ENCODE measurements at places on chromosomes 7 and 10.
A peak's percentile ranks its signal among the peaks of the same experiment; 100 is the strongest.

- DNase-seq: no peak
Measured at GRCh38 chr7:21915140-21915539, 30.6 kb downstream of the CDCA7L start.

GRCh38 chr10:18238870-18239485 lies 98.8 kb downstream of the CACNB2 start:
- DNase-seq: no peak

- DNase-seq: no peak
Measured at GRCh38 chr7:111041577-111041976, 49.4 kb upstream of the LRRN3 start.

DNA sequence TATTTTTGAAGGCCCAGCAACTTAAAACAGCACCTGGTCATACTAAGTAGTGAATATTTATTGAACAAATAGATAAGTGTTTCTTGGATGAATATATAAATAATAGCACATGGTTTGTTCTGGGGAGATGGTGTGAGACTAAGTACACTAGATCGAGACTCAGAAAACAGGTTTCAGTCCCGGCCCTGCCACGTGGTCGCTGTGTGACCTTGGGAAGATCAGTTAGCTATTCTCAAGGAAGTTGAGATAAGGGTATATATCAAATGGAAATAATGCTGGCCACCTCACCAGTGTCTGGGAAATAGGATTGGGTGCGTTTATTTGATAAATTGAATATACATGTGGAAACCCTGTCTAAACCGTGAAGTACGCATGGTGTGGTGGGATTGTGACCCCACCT lies 354.6 kb downstream of the SDK1 start:
- no peak for DNase-seq

DNA sequence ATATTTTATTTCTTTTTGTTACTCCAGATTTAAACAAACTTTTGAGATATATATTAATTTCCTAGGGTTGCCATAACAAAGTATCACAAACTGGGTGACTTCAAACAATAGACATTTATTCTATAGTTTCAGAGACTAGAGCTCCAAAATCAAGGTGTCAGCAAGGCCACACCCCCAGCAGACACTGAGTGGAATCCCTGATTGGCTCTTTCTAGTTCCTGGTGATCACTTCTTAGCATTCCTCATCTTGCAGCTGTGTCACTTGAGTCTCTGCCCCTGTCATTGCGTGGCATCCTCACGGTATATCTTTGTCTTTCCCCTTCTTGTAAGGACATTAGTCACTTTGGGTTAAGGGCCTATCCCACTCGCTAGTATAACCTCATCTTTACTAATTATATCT lies 7.6 kb upstream of the SLC26A3 start:
- no peak for DNase-seq

- DNase-seq: no peak
Measured at GRCh38 chr7:149373089-149373488, 87.8 kb downstream of the ZNF777 start.

- DNase-seq: no peak
Measured at GRCh38 chr7:102897856-102898531, 14.8 kb upstream of the LRRC17 start.

DNA sequence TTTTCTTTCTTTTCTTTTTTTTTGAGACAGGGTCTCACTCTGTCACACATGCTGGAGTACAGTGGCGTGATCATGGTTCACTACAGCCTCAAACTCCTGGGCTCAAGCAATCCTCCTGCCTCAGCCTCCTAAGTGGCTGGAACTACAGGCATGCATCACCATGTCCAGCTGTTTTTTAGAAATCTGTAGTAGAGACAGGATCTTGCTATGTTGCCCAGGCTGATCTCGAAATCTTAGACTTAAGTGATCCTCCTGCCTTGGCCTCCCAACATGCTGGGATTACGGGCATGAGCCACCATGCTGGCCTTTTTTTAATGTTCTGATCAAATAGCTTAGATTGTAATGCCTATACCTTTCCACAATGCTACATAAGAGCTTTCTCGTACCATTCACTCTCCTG lies 107.0 kb upstream of the KCTD7 start:
- DNase-seq: no peak

GRCh38 chr7:131196803-131197202 lies 130.9 kb upstream of the MKLN1 start:
- no peak for DNase-seq

DNA sequence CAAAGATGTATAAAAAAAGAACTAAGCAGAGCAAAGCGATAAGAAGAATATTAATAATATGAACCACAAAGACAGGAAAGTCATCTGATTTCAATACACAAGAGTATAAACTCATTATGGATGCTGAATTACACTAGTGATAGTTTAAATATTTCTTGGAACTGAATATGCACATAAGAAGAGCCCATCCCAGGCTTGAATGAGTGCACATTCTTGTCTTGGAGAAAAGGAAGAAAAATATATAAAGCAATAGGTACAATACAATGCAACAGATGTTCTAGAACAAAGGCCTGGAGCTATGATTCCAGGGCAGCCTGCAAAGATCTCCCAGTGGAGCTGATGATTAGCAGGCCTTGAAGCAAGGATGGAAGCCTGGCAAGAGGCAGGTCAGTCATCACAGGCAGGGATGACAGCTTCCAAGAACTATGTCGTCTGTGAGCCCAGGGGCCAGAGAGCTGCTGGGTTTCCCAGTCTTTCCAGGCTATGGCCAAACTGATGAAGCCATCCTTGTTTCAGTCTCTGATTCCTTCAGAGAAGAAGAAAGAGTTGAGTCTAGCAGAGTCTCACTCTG lies 277.6 kb downstream of the KCNMA1 start:
- DNase-seq: no peak

DNA sequence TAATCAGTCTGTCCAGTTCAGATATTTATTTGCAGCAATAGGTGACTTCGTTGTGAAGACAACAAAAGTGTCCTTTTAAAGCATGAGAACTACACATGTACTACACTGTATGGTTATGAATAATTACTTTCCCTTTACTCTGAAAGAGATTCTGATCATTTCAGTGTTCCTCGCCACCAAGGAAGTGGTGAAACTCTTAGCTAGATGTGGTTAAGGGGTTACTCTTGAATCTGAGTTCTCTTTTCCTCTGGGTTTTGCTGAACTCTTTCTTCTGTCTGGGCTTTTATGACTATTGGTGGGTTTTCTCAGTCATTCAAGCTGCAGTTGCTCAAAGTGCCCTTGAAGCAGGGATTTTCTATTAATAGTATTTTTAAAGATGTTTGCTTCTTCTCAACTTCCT lies 127.9 kb upstream of the SEM1 start:
- no peak for DNase-seq

- DNase-seq: no peak
Measured at GRCh38 chr7:112452102-112452888, 2.0 kb downstream of the IFRD1 start.

GRCh38 chr10:90916392-90917237 lies 4.3 kb downstream of the ANKRD1 start:
- DNase-seq: no peak

DNA sequence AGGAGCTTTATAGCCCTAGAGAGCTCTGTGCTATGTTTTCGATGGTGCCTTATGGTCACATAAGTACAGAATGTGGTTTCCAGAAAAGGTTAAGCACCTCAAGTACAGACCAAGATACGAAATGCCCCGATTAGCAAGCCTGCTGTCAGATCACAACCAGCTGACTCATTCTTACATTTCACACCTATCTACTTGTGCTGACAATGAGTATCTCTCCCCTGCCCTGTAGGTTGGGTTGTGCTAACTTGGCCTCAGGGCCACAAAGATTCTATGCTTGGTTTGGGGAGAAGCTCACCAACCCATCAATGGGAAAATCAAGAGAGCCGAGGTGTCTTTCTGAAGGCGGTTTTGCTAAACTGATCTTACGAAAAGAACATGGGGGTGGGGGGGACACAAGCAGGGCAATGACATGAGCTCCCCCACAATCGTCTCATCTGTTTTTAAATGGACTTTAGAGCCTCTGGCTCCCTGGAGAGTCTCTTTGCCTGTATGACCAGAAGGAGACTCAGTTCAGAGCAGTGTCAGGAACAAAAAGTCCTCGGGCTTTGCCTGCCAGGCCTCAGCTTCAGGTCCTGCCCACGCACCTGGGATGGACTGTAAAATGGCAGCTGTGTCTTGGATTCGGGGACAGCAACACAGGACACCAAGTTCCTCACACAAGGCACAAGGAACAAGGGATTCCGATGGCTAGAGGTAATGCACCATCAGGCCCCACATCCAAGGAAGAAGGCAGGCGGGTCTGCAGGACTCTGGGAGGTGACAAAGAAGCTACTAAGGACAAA lies 55.1 kb downstream of the FAM53B start:
- DNase-seq: peak; percentile 37

DNA sequence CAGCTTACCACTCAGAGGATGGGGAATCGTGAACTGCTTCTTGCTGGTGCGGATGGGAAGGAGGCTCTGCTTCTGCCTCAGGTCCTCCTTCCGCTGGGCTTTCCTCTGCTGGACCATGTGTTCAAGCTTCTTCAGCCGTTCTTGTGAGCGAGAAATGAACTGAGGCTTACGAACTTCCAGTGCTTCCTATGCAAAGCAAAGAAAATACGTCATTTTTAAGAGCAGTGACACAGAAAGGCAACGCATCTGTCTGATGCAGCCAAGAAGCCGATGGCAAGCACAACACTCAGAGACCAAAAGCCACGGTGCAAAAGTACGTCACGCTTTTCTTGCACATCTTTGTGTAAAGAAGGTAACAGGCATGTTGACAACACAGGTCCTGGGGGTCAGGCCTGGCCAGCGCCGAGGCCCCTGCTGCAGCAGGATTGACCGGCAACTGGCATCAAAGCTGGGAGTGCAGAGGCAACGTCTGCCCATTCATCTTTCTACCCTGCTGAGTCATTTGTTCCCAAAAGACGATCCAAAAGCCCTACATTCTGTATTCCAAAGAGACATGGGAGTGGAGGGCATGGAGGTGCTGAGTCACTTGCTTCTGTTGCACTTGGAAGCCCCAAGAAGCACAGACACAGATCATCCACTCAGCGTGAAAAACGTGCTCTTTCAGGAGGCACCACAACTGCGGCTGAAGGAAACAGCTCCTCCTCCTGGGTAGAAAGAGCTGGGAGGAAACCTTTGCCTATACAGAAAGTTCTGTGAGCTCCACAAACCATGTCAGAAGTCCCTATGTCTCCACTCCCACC lies 71.0 kb upstream of the ADAM12 start:
- DNase-seq: no peak

GRCh38 chr10:51082857-51083256 lies 8.6 kb downstream of the PRKG1 start:
- DNase-seq: no peak

GRCh38 chr7:26918241-26918640 lies 53.9 kb upstream of the SKAP2 start:
- no peak for DNase-seq

- no peak for DNase-seq
Measured at GRCh38 chr10:120583424-120584108, 126.5 kb downstream of the PLPP4 start.

DNA sequence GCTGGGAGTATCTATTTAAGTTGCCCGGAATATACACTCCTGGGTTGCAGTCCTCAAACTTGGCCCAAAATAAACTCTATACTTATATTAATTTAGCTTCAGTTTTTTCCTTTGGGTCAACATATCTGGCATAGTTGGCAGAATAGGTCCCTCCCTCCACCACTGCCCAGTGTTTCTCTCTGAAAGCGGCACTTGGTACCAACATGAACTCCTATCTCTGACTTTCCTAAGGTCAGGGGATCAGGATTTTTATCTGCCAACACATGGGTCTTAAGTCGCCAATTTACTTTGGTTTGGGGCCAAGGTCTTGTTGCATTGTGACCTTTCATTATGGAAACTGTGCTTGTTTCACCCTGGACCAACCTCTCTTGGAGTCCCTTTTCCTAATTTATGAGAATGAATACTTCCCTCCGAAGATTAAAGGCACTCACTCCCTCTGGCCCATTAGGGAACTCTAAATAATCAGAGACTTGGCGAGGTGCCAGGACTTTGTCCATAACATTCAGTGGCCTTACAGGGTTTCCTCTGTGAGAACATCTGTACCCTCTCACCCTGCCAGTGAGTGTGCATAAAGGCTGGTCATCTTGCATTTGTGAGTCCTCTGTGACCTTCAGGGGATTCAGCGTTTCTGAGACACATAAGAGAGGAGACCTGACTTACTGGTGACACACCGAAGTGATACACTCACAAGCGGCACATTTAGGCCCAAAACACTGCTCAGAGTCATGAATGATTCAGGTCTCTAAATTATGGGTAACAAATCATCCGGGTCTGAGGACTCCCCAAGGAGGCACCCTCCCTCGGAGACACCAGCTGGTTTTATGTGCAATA lies 19.7 kb upstream of the FKBP9 start:
- DNase-seq: no peak

GRCh38 chr10:18279173-18279572 lies 138.9 kb downstream of the CACNB2 start:
- no peak for DNase-seq

DNA sequence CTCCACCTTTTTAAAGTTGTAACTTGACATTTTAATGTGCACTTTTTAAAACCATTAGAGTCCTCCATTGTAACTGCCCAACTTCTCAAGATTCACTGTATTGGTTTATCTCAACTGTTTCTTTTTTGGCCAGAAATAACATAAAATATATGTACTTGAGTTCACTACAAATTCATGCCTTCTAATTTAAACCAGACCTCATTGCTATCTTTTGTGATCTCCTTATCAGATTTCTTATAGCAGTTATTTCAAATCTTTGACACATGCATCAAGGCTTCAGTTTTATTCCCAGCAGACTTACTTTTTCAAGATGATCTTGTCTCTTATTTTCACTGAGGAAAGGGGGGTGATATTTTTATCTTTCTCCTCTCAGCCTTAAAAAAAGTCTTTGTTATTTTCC lies 154.3 kb downstream of the PHF14 start:
- DNase-seq: no peak

GRCh38 chr10:3068201-3068967 lies 1.0 kb downstream of the PFKP start:
- DNase-seq: peak; percentile 68

- DNase-seq: no peak
Measured at GRCh38 chr10:43959364-43960134, 310.9 kb upstream of the ZNF32 start.

GRCh38 chr10:43859016-43859525 lies 210.4 kb upstream of the ZNF32 start:
- DNase-seq: no peak

- DNase-seq: no peak
Measured at GRCh38 chr10:119525116-119525515, 17.4 kb downstream of the RGS10 start.
